ELF-1 (cell line): ENCODE measurements at places on chromosomes 7 and 10.

DNA sequence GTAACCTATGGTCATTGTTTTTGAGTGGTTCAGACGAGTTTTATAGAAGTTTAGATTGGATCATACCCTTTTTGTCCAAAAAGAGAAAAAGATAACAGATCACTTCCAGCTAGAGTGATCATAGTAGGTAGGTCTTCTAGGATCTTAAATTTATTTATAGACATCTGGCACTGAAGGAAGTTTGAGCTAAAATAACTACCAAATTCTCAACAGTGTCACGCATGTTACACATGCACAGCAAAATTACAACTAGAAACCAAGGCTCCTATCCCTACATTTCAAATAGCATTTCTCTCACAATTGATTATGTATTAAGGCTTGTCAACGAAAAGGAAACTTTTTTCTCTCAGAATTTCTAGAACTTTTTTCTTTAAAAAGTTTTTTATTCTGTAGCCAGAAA is 2.3 kb downstream of the CALU start:
- DNase-seq = no peak

DNA sequence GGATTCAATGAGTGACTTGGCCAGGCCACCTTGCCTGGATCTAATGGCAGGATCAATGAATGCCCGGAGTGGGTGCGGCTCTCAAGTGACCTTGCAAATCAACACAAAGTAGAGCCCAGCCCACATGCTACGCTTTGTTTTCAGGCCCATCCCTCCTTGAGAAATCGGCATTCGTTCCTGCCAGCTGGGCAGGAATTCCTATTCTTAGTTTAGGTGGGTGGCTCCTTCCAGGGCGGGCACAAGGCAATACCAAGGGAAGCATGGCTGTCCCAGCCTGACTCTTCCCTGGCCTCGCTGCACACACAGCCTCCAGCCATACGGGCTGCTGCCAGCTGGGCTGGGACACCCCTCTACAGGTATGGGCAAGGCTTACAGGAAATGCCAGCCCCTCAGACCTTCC is 119.3 kb downstream of the SH3PXD2A start:
- no peak for DNase-seq

DNA sequence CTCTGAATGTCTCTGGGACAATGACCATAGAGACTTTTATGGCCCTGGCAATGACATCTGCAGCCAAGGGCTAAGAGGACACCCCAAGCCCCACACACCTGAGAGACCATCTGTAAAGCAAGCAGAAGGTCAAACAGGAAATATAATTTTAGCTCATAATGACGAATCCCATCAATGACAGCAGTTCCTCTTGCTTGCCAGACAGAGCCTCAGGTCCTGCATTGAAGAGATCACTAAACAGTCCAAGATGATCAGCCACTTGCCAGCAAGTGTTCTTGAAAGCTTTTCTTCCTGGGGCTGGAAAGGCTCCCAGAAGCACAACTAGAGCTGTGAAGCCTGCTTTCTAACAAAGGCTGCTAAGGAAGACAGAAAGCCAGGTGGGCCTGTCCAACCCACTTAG is 993.7 kb upstream of the AUTS2 start:
- no peak for DNase-seq

- DNase-seq = peak; percentile 5
Observed at GRCh38 chr10:106863549-106863948, 301.0 kb downstream of the SORCS1 start.

- no peak for DNase-seq
Observed at GRCh38 chr10:119614686-119615085, 17.9 kb upstream of the TIAL1 start.

- no peak for DNase-seq
Observed at GRCh38 chr7:158474488-158474887, 113.1 kb downstream of the PTPRN2 start.

DNA sequence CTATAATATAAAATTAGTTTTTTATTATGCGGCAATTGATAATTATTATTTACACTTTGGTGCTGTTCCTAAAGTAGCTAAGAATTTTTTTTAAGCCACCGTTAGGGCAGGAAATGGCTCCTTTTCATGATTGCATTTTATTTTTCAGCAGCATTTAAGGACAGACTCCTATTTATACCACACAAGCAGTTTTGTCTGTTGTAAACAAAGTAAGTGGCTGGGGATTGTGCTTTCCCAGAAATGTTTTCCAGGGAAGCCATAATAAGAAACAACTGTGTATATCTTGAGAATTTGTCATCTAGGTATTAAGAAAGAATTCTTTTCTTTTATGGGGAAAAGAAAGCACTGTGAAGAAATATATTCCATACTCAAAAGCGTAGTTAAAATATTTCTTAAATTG is 232.0 kb downstream of the VTI1A start:
- DNase-seq = no peak

DNA sequence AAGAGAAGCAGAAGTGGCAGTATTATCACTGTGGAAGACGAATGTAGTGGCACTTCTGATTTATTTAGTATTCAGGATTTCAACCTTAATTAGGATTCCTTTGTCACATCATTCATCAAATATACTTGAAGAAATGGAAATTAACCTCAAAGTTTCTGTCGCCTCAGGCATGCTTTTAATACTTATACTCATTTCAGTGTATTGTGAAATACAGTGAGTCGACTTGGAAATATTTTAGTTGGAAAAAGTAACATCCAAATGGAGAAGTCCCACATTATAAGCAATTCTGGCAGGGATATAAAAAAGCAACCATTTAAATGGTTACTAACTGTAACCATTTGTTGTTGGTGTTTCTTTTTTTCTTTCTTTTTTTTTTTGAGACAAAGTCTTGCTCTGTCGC is 648.8 kb downstream of the ARL4A start:
- no peak for DNase-seq

- DNase-seq = no peak
Observed at GRCh38 chr10:23015021-23015707, 80.2 kb upstream of the MSRB2 start.

- DNase-seq = no peak
Observed at GRCh38 chr7:132102942-132103341, 473.3 kb downstream of the PLXNA4 start.

DNA sequence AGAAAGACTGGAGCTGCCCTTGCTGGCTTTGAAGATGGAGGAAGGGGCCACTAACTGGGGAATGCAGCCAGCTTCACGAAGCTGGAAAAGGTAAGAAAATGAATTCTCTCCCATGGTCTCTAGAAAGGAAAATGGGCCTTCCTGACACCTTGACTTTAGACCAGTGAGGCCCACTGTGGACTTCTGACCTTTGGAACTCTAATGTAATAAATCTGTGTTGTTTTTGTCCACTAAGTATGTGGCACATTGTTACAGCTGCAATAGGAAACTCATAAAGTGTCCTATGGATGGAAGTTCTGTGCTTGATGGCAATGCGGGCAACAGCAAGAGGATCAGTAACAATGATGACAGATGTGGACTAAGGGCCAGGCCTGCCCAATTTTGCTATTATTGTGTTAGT is 20.9 kb downstream of the DNAJB9 start:
- no peak for DNase-seq

- peak; percentile 63 for DNase-seq
Observed at GRCh38 chr7:114083166-114084001, 164.6 kb upstream of the PPP1R3A start.

- peak; percentile 28 for DNase-seq
Observed at GRCh38 chr7:1531263-1531978, 919 bp downstream of the MAFK start.

DNA sequence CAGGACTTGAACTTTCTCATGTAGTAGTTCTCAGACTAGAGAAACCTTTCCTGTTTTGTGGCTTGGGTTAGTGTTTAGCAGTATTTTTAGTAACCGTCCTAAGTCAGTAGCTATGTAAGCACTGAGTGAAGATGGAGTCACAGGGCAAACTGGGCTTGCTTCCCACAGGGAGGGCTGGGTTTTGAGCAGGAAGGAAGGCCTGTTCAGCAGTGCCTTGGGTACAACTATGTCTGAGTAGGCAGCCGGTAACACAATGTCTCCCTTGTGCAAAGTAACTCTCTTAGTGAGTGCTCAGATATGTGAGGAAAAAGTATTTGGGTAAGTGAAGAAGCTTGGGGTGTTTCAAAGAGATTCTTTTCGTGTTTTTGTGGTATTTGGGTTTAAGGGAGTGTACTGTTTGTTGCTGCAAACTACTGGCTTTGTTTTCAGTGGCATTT is 96.4 kb downstream of the CCSER2 start:
- peak; percentile 32 for DNase-seq
